Dermis microvascular lymphatic vessel endothelial cell (primary cell): ENCODE measurements at places on chromosomes 13 and 19.

GRCh38 chr13:27281420-27281819 is 10.8 kb downstream of the RASL11A start:
- peak; percentile 11 for DNase-seq

- DNase-seq = no peak
Observed at GRCh38 chr13:112532837-112533745, 54.9 kb downstream of the TUBGCP3 start.

DNA sequence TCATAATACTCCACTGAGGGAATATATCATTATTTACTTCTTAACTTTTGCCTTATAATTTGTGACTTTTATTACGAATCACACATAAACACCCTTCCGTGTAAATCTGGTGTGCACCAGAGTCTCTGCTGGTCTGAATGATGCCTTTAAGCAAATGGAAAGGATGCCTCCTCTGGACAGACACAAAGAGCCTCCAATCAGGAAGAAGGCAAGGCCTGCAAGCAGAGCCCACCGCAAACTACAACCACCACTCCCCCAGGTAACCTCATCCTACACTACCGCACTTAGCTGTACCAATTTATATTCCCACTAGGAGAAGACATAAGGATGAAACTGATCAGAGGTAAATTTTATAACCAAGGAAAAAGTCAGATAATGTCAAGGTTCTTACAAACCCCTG is 137.6 kb downstream of the KLF12 start:
- DNase-seq = no peak

DNA sequence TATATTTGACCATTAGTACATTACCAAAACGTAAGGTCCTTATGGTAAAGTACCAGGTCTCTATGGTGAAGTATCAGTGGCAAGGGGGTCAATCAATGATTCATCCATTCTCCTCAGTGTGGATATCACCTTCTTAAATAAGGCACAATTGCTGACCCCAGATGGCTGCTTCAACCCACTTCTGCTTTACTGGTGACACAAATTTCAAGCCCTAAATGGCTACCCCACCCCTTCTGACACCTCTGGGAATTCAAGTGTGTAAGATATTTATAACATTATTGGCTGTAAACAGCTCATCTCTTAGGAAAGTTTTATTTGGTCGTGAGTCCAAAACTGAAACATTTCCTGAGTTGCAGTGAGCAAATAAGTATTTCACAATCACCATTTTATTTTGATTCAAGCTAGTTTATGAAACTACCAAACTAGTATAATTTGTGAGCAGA is 7.9 kb upstream of the WBP4 start:
- peak; percentile 54 for DNase-seq

- no peak for DNase-seq
Observed at GRCh38 chr19:16521715-16522289, 20.4 kb downstream of the CHERP start.

DNA sequence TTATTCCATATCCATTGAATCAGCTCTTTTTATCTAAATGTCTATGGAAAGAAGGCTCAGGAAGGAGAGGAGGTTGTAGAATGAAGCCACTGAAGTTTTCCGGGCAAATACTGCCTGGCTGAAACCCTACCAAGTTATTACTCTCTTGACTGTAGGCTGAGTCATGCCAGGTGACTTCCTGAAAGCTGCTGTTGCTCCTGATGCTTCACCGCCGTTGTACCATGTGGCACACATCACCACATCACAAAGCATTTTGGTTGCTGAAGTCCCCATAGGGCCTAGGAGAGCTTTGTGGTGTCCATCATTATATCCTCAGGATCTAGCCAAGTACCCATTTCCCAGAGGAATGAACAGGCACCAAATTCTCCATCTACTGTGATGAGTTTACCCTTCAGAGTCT is 11.1 kb upstream of the TDRD12 start:
- no peak for DNase-seq

DNA sequence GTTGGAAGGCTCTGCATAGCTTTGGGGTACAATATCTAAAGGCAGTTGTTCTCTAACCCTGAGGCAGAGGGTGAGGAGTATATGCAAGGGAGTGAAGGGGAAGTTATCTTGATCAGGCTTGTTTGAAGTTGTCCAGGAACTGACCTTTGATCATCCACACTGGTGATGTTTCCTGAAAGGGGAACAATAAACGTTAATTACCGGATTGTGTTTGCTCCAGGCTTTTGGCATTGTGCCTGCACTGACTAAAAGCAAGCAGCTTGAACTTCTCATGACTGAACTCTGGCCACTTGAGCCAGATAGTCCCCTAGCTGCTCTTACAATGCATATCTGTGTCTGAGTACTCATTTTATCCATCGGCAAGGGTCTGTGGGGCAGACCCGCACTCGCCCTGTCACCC is 27.0 kb upstream of the ZNF726 start:
- peak; percentile 3 for DNase-seq

DNA sequence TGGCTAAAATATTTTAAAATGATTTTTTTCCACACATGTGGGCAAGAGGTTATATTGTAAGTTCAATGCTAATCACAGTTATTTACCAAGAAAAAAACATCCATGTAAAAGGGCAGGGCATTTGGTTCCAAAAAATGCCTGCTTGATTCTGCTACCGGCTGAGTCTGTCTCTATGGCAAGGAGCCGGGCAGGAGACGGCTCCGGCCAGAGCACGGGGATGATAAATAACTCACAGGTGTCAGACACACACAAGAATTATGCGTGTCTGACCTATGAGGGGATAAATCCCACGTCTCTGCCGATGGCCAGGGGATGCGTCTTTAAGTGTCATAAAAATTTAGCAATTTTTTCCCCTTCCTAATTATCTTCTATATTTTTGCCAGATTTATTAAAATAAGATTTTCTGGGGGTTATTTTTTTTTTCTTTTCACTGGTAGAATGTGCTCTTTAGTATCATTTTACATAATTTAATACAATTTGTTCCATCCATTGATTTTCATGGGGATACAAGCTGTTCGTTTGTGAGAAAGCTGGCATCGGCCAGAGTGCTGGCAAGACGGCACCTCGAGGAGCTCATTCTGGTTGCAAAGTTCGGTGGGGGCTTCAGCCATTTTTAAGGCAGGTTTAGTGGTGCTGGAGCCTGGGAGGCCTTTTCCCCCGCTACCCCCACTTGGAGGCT is 253.9 kb downstream of the ZNF536 start:
- DNase-seq = no peak

- no peak for DNase-seq
Observed at GRCh38 chr13:79673310-79673992, 192.5 kb downstream of the NDFIP2 start.

DNA sequence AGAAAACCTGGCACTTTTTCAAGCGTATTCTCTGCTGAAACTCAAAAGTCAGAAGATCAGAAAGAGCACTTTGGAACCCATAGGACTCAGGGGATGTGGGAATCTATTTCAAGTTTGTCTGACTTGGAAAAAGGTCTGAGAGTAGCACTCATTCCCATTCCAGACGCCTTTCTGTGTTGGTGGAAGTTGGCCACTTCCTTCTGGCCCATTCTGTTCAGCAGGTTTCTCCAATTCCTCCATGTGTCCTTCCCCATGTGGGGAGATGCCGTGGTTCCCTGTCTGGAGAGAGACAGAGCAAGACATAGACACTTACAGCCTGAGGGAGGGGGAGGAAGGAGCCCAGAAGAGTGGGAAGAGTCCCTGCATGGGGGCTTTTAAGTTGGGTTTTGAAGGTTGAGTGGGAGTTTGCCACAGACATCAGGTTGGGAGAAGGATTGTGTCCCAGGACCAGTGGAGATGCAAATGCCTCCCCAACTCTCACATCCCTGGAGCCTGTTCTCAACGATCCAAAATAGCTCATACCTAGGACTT is 48.0 kb downstream of the CELF5 start:
- no peak for DNase-seq

DNA sequence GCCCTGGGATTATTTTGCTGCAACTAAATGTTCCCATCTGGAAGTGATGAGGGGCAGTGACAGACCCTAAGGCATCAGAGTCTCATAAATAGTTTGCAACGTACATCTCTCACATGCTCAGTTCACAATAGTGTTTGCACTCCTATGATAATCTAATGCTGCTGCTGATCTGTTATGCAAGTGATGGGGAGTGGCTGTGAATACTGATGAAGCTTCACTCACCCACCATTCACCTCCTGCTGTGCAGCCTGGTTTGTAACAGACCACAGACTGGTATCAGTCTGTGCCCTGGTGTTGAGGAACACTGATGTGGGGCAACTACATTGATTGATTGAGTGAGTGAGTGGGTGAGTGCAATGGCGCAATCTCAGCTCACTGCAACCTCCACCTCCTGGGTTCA is 54.9 kb downstream of the ZNF726 start:
- no peak for DNase-seq

DNA sequence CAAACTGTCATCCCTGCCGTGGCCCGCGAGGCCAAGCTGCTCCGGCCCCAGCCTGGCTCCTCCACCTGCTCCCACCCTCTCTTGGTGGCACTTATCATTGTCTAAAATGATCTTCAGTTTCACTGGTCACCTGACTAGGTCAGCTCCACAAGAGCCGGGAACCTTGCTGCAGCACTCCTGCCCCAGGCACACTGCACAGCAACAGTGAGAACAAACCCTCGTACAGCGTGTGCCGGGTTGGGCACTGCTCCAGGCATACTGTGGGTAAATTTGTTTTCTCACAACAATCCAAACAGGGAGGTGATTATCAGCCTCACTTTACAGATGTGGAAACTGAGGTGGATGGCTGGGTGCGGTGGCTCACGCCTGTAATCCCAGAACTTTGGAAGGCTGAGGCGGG is 8.9 kb downstream of the DEDD2 start:
- no peak for DNase-seq

DNA sequence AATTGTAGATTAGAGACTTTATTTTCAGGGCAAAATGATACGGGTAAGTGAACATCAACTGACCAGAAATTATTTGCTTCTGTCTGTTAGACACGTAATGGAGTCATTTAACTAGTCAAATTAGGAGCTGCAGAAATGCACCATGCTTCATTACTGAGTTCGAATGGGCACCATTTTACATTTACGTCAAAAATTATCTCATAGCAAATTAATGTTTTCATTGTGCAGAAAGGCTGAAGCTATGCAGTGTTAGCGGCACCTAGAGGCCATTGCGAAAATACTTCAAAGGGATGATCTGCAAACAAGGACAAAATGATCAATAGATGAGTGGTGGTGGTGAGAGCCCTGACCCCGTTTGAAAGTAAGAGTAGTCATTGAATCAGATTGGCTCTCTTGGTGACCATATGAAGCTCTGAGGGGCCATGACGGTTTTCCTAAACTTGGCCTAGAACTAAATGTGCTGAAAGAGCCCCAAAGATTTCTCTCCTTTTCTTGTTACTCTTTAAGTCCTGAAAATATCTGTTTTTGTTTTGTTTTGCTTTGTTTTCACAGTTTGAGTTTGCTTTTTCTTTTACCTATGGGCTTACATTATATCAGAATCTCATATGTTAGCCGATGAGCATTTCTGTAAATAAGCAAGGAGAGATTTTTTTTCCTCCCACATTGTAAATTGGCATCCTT is 277.9 kb downstream of the ZNF536 start:
- peak; percentile 54 for DNase-seq

- DNase-seq = no peak
Observed at GRCh38 chr19:15829306-15829698, 13.8 kb upstream of the OR10H1 start.

GRCh38 chr13:91108315-91108714 is 239.2 kb upstream of the MIR17HG start:
- no peak for DNase-seq

- no peak for DNase-seq
Observed at GRCh38 chr13:22210134-22210930, 539.5 kb downstream of the FGF9 start.

GRCh38 chr13:101627556-101627943 is 175.1 kb downstream of the ITGBL1 start:
- no peak for DNase-seq

DNA sequence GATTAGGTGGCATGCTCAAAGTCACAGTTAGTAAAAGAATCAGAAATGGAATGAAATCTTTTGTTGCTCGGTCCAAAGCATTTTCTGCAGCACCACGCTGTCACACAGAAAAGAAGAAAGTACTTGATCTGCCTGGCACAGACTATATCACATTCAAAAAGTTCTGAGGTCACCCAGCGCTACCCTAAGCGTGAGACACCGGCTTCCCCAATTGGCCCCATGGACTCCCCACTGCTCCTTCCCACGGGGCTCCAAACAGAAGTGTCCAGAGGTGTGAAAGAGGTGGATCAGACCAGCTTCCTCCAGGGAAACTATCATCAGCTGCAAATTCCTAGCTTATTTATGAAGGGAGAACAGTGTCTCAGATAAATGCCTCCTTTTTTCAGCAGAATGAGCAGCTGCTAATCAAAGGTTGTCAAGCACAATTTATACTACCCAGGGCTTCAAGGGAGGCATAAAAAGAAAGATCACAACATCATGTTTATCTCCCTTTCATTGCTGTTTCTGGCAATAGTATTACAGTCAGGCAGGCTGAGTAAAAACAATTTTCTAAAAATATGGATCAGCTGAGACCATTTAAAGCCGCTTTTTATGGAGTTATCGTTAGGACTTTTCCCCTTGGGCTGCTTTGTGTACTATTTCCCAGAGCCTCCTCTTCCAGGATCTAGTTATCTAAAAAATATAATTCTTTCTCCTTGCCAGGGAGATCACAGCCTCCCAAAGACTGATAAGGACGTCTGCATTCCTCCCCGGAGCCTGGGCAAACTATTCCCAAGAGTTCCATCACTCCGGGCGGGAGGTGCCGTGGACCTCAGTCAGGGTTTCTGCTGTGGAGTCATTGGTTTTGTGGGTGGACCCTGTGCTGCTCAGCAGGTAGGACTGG is 208.0 kb downstream of the LHFPL6 start:
- no peak for DNase-seq

DNA sequence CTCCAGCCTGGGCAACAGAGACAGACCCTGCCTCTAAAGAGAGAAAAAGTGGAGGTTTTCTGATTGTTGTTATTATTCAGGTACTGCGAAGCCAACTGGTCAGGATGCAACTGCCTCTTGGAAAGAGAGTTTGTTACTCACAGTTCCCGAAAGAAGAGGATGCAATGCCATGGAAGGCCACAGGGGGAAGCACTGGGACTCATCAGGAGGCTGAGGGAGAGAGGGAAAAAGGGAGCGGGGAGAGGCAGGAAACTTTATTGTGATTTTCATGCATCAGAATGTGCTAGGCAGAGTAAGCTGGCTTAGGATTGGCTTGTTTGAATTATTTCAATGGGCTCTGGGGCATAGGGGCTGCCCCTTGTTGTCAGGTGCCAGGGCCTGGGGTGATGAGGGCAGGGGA is 27.6 kb downstream of the MYO9B start:
- DNase-seq = no peak

GRCh38 chr19:718991-719512 is 10.3 kb downstream of the PALM start:
- no peak for DNase-seq

GRCh38 chr13:112792511-112792910 is 102.7 kb downstream of the ATP11A start:
- DNase-seq = no peak
